ENCODE measurements at places on chromosomes 13 and 19.

- DNase-seq: no peak
Observed at GRCh38 chr13:99996381-99996973, 14.9 kb downstream of the ZIC2 start.

DNA sequence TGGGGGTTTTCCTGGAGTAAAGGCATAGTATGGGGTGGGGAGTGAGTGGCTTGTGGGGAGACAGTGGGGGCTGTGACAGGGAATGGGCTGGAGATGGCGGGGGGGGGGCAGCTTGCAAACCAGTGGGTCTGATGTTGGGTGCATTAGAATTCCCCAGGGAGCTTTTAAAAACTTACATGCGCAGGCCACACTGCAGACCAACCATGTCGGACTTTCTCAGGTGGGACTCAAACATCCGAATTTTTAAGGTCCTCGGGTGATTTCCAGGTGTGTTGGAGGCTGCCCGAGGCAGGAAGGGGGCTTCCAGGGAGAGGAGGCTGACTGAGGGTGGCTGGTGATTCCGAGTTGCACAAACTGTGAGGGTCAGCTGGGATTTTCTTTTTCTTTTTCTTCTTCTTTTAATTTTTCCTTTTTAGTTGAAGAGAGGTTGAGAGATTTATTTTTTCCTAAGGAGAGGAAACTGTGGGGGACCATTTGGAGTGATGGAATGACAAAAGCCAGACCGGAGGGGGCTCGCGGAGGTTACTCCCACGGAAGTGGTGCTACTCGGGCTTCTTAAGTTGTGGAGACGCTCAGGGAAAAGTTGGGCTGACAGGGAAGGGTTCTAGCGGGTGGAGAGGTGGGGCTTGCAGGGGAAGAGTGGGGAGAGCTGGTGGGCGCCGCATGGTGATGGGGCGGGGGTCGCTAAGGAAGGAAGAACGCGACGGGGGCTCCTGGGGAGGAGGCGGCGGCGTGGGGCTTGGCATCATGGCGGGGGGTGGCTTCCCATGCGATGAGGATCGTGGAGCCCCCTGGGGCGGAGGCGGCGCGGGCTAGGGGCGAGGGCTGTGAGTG is 997 bp upstream of the CACNG8 start:
- peak; percentile 61 for DNase-seq

DNA sequence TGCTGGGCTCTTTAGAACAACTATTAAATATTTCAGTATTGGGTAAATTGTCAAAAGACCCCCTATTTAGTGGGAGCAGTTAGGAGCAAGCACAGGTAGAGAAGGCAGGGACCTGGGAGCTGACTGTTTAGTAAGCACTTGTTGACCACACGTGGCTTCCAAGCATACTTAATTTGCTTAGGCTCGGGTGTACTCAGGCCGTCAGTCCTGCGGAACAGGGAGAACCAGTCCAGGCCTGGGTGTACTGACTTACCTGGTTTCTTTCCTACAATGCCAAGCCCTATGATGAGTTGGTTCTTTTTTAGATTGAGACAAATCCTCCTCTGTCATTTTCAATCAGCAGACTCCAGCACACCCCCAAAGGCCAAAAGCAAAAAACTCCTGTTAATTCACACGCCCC is 90.0 kb downstream of the WDFY2 start:
- DNase-seq: no peak

DNA sequence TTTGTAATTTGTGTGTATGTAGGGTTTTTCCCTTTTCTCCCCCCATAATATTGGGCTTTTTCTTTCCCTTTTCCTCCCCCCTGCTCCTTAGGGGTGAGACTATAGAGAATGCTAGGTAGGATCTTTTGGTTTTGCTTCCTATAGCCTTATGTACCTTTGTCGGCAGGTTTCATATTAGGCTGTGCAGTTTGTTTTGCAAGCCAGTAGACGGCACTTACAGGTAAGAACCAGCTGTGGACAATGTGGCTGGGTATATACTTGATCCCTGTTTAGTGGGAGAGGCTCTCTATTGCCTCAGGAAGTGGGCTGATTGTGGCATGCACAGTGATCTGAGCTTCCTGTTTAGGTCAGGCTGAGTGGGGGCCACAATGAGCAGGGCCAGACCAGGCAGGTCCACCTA is 359.2 kb upstream of the OBI1 start:
- DNase-seq: no peak

GRCh38 chr13:46643165-46643777 is 90.3 kb downstream of the LRCH1 start:
- no peak for DNase-seq

DNA sequence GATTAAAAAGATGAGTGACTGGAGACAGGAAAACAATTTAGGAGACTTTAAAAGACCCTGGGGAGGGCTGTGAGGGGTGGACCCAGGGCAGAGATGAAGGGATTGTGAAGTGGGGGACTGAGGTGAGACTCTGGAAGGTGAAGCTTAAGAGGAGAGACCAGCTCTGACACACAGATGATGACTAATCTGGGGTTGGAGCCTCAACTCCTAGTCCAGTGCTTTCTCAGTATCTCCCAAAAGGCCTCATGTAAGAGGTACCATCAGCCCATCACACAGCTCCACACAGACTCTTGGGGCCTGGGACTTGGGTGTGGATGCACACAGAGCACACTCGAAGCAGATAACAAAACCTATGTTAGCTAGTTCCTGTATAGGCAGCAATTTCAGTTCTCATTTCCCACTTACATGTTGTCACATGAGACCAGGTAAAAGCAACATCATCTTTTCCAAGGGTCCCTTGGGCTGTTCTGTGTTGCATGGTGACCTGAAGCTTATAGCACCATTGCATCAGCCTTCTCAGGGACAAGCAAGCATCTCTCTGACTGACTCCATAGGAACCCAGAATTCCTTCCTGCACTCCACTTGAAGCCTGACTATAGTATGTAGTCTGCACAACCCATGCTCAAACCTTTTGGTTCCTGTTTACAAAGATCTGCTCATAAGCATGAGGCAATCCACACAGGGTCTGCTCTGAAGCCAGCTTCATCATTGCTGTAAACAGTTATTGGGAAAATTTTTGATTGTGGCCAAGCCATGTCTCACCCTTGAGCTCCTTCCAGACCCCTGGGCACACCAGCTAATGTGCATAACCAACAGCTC is 88.6 kb upstream of the MYCBP2 start:
- DNase-seq: peak; percentile 2

- DNase-seq: no peak
Observed at GRCh38 chr13:110232756-110233155, 74.2 kb downstream of the COL4A1 start.

GRCh38 chr13:34086281-34086680 is 268.3 kb downstream of the RFC3 start:
- no peak for DNase-seq

DNA sequence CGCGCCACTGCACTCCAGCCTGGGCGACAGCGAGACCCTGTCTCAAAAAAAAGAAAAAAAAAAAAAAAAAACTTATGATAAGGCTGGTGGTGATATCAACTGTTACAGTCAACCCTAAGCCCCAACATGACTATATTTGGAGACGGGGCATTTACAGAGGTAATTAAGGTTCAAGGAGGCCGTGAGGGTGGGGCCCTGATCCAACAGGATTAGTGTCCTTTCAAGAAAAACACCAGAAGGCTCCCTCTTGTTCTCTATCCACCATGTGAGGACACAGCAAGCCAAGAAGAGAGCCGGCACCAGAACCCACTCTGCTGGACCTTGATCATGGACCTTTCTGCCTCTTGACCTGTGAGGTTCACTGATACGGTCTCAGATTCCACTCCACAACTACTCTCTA is 14.1 kb downstream of the MIER2 start:
- no peak for DNase-seq

DNA sequence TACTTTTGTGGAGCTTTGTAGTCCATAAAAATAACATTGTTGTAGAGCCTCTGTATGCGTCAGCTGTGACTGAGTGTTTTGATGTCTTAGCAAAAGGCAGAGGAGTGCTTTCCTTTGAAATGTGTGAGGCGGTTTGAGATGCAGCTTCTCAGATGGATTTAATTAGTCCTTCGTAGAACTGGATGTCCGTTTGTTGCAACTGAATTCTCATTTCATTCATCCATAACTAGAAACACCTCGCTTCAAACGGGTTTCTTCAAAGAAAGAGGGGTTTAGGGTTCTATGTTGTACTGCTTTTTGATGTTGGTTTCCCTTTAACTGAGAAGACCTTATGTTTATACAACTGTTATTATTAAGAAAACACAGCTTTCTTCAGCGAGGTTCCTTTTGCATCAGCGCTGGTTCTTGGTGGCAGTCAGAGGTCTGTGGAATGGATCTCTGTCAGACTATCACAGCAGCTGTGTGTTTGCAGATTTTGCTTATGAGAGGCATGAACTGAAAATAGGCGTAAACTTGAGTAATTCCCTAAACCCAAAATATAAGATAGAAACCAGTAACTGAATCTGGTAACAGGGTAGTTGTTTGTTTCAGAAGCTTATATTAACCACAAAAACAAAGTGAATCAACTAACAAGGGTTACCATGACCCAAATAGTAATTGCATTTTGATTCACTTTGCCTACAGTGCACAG is 194.4 kb downstream of the GGACT start:
- DNase-seq: peak; percentile 29

DNA sequence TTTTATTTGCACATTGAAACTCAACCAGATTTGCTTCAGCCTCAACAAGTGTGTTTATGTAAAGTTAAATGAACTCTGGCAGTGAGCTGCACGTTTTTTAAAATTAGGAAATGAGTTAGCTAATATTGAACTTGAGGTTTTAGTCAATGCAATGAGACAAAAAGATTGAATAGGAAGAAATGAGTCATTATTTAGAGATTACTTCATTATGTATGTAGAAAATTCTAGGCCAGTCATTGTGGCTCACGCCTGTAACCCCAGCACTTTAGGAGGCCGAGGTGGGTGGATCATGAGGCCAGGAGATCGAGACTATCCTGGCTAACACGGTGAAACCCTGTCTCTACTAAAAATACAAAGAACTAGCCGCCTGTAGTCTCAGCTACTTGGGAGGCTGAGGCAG is 22.8 kb upstream of the CD70 start:
- DNase-seq: peak; percentile 32

- no peak for DNase-seq
Observed at GRCh38 chr19:33193865-33194362, at the start of gene LRP3. Gene LRP3, plus strand, starts transcription at chr19:33194330. Its CDS starts 456 bp downstream, at chr19:33194786.

GRCh38 chr19:35856546-35857149 is at the start of gene KIRREL2:
Gene KIRREL2, plus strand, starts transcription at chr19:35856911. Its CDS starts 209 bp downstream, at chr19:35857120.
- DNase-seq: no peak

DNA sequence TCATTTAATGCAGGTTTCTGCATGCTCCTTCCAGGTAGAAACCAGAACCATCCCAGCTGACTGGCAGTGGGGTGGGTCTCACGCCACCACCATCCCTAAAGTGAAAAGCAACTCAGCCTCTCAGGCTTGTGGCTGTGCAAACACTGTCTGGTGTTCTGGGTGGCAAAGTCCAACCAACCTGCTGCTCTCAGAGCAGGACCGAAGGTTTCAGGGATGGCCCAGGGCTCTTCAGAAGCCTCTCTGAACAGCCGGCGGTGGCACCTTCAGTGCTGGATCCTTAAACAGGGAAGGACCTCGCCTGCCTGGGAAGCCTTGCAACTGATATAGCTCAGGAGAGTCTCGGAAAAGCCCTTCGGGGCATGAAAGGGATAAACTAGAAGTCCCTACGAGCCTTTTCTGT is 100.8 kb downstream of the COL4A1 start:
- DNase-seq: no peak

GRCh38 chr19:4052114-4052992 is 14.3 kb downstream of the ZBTB7A start:
- DNase-seq: peak; percentile 70

DNA sequence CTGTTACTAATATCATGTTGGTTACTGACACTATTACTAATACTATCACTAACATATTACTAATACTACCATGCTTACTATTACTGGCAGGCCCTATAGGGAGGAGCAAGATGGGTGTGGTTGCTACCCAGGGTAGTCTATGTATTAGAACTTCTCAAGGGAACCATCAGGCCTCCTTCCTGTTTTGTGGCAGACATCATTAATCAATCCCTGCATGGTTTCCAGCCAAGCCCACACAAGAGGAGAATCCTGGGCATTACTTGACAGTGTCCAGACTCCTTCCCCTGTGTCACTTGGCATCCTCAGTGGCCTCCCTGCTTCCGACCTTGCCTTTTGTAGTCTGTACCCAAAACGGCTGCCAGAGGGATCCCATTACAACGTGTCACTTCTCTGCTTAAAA is 8.9 kb downstream of the HAS1 start:
- DNase-seq: no peak

- DNase-seq: no peak
Observed at GRCh38 chr19:53538378-53539109, 599 bp downstream of the ZNF331 start.

- DNase-seq: no peak
Observed at GRCh38 chr19:19115954-19116353, 22.3 kb downstream of the TMEM161A start.

DNA sequence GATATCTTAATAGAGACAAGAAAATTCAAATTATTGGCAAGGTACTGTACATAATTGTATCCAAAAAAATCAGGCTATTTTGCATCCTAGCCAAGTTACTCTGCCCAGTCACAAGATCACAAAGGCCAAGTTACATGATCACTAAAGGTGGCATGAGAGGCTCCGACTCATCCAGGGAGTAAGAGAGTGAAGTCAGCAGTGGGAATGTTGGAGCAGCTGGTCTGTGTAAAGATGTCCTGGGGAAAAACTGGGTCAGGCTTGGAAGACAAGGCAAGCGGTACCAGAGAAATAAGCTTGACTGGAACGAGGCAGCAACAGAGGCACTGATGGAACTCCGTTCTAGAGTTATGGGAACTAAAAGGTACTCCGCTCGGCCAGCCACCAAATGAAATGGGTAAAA is 50.2 kb upstream of the PSG2 start:
- DNase-seq: no peak

DNA sequence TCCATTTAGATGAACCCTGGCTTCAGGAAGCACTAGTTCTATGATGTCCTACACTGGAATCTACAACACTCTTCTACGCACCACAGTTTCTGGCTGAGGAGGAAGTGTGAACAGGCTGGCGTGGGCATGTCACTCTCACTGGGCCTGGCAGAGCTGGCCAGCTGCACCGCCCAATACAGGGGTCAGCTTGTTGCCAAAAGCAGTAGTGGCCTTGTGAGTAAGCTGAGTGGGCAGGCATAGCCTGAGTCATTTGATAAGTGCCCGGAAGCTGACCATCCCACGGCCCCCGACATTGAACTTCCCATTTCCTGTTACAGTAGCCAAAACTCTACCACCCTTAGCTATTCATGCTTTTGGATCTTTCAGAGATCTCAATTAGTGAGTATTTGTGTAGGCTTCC is 240.9 kb upstream of the SERP2 start:
- DNase-seq: peak; percentile 9

GRCh38 chr19:14409146-14410023 is 9.8 kb downstream of the DDX39A start:
- no peak for DNase-seq

GRCh38 chr13:46604226-46604990 is 51.4 kb downstream of the LRCH1 start:
- no peak for DNase-seq
